OCI-LY7 (cell line): ENCODE measurements at places on chromosomes 2 and 18. TPM values are rescaled to one million over a fixed set of nuclear protein-coding genes. Genes with fewer than 3 reads are reported as not detected.

DNA sequence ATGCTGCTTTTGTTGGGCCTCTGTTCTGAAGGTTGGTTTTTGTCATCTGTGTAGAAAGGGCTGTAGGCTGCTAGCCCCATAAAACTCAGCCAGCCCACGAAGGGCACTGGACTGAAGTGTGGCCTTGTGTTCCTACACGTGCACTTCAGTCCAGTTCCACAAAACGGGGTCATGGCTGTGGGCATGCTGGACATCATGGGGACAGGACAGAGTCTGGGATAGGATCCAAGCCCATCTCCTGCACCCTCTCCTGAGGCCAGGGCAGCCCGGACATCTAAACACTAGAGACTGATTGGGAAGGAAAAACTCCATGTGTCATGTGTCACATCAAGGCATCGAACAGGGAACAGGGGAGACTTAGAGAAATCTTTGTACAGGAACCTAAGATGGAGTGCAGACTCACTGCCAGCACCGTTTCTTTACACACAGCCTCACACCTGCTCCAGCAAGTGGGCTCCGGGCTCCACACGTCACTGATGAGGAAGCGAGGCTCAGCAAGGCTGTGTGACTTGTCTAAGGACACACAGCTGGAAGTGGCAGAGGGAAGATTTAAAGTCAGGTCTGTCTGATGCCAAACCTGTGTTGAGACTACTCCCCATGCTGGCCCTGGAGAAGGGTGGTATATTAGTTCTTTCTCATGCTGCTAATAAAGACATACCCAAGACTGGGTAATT is 74.8 kb upstream of the BCL2L11 start:
- DNase-seq: no peak

GRCh38 chr2:26911911-26912861 is 58.3 kb upstream of the MAPRE3 start:
- no peak for DNase-seq

- DNase-seq: no peak
Measured at GRCh38 chr2:85181844-85182456, 48.8 kb downstream of the TCF7L1 start.

DNA sequence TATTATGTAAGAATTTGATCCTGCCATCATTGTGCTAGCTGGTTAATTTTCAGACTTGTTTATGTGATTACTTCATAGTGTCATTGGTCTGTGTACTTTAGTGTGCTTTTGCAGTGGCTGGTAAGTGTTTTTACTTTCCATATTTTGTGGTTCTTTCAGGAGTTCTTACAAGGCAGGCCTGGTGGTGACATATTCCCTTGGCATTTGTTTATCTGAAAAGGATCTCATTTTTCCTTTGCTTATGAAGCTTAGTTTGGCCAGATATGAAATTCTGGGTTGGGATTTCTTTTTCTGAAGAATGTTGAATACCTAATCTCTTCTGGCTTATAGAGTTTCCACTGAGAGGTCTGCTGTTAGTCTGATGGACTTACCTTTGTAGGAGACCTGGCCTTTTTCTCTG is 72.8 kb upstream of the MC4R start:
- no peak for DNase-seq

GRCh38 chr18:26386002-26386401 is 159.8 kb downstream of the TAF4B start:
- no peak for DNase-seq

DNA sequence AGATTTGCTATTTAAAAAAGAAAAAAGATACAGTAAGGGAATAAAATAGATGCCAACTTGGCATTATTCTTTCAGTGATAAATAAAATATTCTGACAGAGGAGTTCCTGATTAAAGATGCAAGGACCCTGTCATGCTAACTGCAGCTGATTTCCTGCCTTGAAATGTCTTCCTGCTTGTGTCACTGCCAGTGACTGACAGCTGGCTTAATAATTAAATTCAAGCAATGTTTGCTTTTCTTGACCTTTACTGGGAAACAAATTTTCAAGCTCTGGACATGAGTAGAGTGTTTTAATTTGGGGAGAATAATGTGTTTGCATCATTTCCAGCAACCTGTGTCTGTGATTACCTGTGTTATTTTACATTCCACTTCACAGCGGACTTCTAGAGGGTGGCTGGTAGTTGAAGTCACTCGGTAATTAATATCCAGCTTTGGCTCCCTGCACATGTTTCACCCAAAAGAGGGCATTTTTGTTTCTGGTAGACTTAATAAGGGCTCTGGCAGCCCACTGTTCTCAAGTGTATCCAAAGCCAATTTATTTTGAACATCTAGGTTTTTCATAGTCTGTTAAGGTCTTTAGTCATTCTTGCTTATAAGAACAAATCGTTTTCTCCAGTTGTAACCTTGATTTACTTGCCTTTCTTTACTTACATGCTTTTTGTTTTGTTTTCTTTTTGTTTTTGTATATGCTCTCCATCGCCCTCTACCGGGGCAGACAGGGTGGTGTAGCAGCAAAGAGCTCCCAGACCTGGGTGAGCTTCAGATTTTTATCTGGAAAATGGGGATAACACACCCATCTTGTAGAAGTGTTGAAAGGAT is 48.5 kb upstream of the PROKR1 start:
- peak; percentile 57 for DNase-seq

DNA sequence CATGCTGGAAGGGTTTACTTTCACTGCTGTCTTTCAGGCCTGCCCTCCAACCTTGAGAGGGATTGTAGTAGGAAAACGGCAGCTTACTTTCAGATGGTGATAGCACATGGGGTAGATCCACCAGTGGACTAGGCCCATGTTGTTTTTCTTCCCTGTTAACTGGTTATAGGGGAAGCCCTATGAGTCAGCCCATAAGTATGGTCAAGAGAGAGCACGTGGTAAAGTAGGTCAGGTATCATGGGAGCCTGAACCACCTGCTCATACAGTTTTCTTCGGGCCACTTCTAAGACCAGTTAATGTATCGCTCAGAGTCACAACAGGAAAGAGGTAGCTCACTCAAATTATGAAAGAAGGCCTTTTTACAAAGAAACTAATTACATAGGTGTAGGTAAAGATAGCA is 33.0 kb downstream of the PDK1 start:
- no peak for DNase-seq

GRCh38 chr2:212249451-212249850 is 289.2 kb downstream of the ERBB4 start:
- no peak for DNase-seq

DNA sequence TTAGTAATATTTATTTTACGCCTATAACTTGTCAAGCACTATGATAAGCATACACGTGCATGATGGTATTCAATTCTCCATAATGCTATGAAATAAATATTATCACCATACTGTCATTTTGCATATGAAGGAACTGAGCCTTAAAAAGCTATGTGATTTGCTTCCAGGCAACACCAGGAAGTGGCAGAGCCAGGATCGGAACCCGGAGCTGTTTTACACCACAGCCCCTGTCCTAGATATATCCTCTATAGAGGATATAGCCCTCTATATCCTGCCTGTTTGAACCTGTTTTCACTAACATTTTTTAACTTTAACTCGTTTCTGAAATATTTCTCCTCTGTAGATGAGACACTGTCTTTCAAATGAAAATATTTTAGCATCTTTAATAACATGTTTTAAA is 690.0 kb downstream of the SATB2 start:
- DNase-seq: no peak

GRCh38 chr2:217851191-217852020 is 151.4 kb downstream of the TNS1 start:
- no peak for DNase-seq

- DNase-seq: no peak
Measured at GRCh38 chr2:191836853-191837769, 9.8 kb downstream of the CAVIN2 start.

- no peak for DNase-seq
Measured at GRCh38 chr2:31986906-31987305, 23.9 kb downstream of the MEMO1 start.

DNA sequence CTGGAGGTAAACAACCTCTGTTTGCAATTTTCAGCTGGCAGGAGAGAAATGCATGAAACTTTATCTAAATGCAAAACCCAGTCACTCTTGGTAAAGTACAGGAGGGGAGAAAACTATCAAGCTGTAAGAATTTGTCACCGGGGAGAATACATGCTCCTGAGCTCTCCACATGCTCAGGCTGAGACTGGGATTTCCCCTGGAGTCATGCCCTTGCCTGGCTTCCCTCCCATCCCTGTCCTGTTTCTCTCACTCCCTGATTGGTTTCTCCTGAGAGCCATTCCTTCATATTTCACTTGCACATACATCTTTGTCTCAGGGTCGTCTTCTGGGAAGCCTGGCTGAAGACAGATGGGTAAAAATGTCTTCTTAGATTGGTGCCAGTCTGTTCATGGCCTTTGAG is 52.9 kb upstream of the SPATS2L start:
- no peak for DNase-seq

GRCh38 chr2:27627963-27628766 is 647 bp downstream of the CCDC121 start:
- peak; percentile 25 for DNase-seq

DNA sequence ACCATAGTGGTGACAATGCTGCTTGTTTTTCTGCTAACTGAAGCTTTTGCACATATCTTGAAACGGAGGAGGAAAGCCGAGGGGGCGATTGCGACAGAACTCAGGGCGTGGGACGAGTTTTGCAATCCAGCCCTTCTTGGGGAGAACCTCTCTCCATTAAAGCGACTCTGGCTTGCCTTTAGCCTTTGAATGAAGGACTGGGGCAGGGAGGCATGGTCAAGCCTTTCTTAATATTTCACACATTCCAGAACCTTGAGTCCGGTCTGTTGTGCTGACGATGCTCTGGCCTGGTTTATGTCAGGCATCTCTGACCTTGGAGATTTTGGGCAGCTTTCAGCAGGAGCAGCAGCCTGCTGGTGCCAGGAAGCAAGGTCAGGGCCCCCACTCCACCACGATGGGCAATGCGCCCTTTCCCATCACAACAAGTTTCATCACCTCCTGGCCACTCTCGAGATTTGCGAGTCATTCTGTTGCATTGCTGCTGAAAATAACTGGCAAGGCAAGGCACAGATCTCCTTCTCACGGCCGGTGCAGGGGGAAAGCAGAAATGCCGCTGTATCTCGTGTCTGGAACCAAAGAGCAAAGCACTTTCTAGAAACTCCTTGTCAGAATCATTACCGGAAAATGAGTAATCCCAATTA is 10.8 kb downstream of the EMILIN2 start:
- no peak for DNase-seq

GRCh38 chr18:3704556-3705344 is 254.8 kb downstream of the TGIF1 start:
- no peak for DNase-seq

DNA sequence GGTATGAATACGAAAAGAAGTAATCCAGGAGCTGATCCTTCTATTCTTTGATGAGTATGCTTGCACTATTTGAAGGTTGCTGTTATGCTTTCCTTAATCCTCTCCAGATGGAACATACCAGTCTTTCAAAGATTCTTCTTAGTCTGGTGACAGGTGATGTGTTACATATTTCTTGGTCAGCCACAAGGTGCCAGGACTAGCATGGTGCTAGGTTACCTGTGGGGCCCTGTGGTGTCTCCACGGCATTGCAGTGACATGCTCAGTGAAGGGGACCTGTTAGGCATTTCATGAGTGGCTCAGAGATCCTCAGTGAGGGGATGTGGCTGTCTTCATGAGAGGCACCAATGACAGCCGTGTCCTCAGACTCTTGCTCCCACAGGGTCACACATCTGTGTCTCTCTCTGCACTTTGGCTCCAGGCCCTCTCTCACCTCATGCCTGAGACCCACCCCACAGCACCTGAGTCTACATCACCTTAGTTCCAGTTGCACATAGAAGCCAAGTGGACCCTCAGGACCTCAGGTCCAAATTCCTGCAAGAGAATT is 13.1 kb upstream of the RAB31 start:
- no peak for DNase-seq

- DNase-seq: no peak
Measured at GRCh38 chr18:62558015-62558663, 35.3 kb downstream of the ZCCHC2 start.

- DNase-seq: no peak
Measured at GRCh38 chr2:79721966-79722365, 209.1 kb downstream of the CTNNA2 start.

Gene TANC1
- total RNA-seq: 0.04 TPM in 1 of 2 replicates, not detected in the other

Gene ANTXR1
- not detected in 2 replicates for total RNA-seq

Gene GCG
- total RNA-seq: not detected in 2 replicates

Gene METTL8
- total RNA-seq: 28.3 and 33.0 TPM in 2 replicates

Gene APCDD1
- not detected in 2 replicates for total RNA-seq

Gene TUBB8B
- not detected in 2 replicates for total RNA-seq

Gene DSG4
- not detected in 2 replicates for total RNA-seq

Gene SERPINB4
- not detected in 2 replicates for total RNA-seq

Gene AQP4
- not detected in 2 replicates for total RNA-seq

Gene IWS1
- total RNA-seq: 56.5 and 56.9 TPM in 2 replicates

Gene RAB6C
- total RNA-seq: not detected in 2 replicates

Gene NOL4
- total RNA-seq: 0.27 and 0.74 TPM in 2 replicates

Gene DAW1
- not detected in 2 replicates for total RNA-seq

Gene NRP2
- total RNA-seq: 2.1 and 2.6 TPM in 2 replicates
